Smooth muscle cell of the brain vasculature (primary cell): ENCODE measurements at places on chromosomes 16 and 17.

DNA sequence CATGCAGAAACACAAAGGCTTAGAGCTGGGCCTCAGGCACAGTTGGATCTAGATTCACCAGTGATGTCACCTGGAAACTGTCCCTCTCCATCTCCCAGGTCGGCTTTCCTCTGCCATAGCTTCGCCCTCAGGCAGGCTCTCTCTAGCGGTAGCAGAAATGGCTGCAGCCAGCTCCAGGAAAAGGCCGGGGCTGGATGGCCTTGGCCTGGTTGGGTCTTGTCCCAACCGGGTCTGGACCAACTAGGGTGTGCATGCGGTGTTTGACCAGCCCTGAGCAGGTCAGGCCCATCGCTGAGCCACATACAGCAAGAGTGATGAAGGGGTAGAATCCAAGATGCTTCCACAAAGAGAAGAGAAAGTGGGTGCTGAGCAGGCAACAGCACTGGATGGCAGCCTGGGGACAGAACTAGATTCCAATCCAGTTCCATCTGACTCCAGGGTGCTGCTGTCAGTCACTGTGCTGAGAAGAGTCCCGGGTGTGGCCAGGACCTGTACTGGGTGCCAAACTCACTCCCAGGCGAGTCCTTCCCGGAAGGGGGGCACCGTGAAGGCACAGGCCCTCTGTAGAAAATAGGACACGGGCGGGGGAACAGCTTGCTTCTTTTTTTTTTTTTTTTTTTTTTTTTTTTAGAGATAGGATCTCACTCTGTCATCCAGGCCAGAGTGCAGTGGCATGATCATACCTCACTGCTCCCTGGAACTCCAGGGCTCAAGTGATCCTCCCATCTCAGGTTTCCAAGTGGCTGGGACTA, 51.8 kb downstream of the SOCS3 start:
- no peak for DNase-seq

GRCh38 chr16:73546341-73546845, 498.5 kb upstream of the ZFHX3 start:
- no peak for DNase-seq

DNA sequence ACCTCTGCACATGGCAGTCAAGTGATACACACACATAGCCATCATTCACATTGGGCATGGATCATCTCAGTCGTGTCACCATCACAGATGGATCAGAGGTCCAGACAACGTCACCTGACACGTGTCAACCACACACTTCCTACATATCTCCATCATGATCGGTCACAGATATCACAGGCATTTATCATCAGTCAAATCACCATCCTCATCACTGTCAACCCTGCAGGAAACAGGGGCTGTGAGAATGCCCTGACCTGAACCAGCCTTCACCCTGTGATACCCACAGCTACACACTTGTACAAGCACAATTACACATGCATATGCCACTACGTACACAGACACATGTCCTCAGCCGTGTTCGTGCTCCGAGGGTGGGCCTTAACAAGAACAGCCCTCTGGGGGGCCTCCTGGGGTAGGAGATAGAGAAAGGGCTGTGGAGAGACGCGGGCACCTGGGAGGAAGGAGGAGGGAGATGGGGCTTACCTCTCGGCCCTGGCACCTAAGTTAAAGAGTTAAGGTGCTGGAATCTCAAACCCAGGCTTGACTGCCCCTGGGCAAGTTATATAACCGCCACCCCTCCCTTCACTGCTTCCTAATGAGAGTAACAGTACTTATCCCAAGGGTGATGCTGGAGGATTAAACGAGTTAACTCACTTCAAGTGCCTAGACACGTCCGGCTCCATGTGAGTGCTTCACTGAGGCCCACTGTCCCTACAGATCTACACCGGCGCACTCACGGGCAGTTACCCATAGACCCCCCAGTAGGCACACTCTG, 1.1 kb downstream of the SLC12A4 start:
- no peak for DNase-seq

DNA sequence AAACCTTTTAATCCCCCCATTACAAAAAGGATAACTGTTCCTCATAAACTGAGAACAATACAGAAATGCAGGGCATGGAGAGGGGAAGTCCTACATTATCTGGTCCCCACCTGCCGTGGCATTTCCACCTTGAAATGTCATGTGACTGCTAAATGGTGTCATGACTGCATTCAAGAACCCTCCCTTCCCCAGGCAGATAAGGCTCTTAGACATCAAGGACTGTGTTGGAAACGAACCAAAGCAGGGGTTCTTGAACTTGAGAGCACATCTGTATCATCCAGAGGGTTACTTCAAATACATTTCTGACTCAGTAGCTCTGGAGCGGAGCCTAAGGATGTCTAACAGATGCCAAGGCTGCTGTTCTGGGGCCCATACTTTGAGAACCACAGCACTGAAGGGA, 18.4 kb downstream of the CMTM3 start:
- no peak for DNase-seq

DNA sequence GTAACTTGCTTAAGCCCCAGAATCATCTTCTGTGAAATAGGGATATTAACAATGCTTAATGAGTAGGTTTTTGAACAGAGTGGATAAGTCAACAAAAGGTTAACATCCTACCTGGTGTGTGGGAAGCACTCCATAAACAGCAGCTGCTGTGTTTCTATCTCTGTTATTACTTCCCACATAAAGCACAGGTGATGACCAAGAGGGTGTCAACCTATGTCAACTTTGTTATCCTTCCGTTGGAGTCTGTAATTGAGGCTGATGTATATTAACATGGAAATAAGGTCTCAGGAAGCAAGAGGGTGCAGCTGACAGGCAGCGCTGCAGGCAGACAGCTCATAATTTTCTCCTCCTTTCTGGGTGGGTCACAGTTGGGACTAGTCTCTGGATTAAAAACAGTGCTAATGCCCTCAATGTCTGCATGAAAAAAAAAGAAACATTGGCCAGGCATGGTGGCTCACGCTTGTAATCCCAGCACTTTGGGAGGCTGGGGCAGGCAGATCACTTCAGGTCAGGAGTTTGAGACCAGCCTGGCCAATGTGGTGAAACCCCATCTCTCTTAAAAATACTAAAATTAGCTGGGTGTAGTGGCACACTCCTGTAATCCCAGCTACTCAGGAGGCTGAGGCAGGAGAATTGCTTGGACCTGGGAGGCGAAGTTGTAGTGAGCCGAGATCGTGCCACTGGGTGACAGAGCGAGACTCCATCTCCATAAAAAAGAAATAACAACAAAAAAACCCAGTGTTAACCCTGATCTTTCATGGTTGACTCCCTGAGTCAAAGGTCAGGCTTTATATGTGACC, 269.6 kb downstream of the SNX29 start:
- no peak for DNase-seq

DNA sequence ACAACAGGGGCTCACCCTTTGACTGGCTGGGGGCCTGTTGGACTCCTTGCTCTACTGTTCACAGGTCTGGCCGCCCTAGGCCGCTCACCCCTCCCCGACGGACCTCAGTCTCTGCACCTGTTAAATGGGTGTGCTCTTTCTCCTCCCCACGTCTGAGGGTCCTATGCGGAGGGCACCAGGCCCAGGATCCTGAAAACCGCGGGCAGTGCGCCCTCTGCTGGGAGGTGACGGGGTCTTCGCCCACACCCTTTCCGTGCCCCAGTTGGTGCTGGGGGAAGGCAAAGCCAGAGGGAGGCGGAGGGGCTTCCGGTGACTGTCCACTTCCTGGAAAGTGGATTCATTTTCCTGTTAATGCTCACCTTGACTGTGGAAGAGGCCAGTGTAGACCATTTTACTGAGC, 1010.9 kb downstream of the KCNJ18 start:
- DNase-seq = no peak

- DNase-seq = no peak
These were observed 147.1 kb downstream of the RPTOR start for GRCh38 chr17:80691784-80692183.

- no peak for DNase-seq
These were observed 762 bp downstream of the PYCARD start for GRCh38 chr16:31201582-31202413.

DNA sequence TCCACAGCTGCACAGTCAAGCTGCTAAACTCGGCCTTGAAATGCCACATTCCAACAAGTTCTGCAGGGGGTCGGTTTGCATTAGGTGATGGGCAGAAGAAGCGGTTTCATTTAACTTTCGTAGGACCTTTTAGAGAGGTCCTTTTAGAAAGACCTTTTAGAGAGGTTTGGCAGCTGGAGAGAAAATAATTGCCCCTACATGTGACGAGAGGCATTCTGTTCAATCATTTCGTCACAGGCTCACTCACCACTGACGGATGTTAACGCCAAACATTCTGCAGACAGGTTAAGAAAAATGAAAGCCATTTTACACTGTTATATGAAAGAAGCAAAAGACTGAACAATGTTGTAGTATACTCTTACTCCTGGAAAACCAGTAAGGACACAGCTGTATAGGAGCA, 76.5 kb upstream of the ZNF423 start:
- DNase-seq = no peak
